Stimulated activated memory B cell treated with anti-CD40 and anti-IgM and Interleukin-4, amounts not matched to agents 10 μg/mL and 1 μg/mL and 100 μg/mL, for 72 hours (primary cell): ENCODE measurements at places on chromosomes 4 and X.

- H3K27me3 ChIP-seq: no peaks in the 10 kb centered on the region
- H3K4me1 ChIP-seq: peaks cover 13% of the 10 kb centered on the region
- H3K4me3 ChIP-seq: no peak overlapping the region
- H3K36me3 ChIP-seq: no peaks in the 10 kb centered on the region
- no peak overlapping the region for H3K27ac ChIP-seq
- ATAC-seq: no peak
Measured at GRCh38 chr4:169167957-169168858, 102.5 kb downstream of the SH3RF1 start.

GRCh38 chrX:71128915-71129765 lies 10.7 kb downstream of the MED12 start:
- peak; percentile 71 for ATAC-seq
- peak overlapping the region; percentile 58 for H3K27ac ChIP-seq
- H3K27me3 ChIP-seq: no peaks in the 10 kb centered on the region
- no peak overlapping the region for H3K4me3 ChIP-seq

DNA sequence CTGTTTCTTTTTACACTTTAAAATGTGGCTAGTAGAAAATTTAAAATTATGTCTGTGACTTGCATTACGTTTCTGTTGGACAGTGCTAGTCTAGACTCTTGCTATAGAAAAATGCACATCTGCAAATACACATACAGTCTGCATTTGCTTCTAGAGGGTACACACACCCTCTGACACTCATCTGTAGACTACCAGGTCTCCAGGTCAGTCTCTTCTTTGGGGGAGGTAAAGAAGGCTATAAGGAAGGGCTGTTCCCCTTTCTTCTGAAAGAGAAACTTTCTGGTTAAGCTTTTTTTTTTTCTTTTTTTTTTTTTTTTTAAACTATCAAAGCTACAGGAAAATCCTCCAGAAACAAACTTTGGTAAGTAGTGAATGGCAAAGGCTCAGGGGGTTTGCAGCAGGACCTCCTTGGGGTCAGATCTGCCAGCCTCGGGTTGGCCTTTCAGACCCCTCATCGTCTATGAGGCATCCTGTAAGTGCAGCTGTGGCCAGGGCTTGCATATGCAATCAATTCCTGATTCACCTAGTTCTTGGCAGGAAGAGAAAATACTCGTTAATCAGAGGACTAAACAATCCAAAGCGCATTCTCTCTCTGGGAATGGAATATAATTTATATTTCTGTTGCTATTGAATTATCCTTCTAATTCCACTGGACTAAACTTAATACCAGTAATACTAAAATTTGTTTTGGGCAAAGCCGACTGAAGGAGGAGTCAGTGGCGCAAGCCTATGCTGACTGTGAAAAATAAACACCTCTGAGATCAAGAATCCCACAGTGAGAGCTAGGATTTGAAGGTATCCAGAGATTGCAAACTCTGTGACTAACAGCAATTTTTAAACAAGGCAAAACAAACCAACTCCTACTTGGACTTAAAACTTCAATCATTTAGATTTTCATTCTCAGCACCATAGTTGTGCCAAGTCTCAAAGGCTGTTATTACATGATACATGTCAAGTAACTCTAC lies 109.3 kb upstream of the TBC1D9 start:
- no peaks in the 10 kb centered on the region for H3K36me3 ChIP-seq
- no peak for ATAC-seq
- H3K27me3 ChIP-seq: peaks cover 4% of the 10 kb centered on the region
- H3K4me3 ChIP-seq: no peak overlapping the region

DNA sequence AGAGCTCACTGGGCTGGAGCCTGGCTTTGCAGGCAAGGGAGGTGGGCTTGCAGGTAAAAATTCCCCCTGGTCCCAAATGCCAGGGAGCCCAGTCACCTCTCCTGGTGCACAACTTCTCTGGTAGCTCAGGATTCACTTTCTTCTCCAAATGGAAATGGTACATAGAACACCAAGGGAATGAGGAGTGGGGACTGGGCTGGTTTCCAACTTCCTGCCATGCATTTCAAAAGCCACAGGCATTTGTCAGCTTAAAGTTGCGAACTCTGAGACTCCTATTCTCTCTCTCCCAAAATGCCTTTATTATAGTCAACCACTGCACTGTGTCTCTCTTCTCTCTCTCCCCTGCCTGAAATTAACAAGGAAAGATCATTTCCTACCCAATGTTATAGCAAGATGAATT lies 177.3 kb downstream of the GRIA3 start:
- no peak overlapping the region for H3K4me3 ChIP-seq
- no peaks in the 10 kb centered on the region for H3K4me1 ChIP-seq

GRCh38 chrX:3699821-3700381 lies 13.5 kb downstream of the PRKX start:
- H3K4me3 ChIP-seq: peak overlapping the region; percentile 82
- H3K4me1 ChIP-seq: peaks cover 43% of the 10 kb centered on the region
- H3K27ac ChIP-seq: peak overlapping the region; percentile 97
- peak; percentile 68 for ATAC-seq

- H3K27me3 ChIP-seq: no peaks in the 10 kb centered on the region
- H3K36me3 ChIP-seq: no peaks in the 10 kb centered on the region
- no peak overlapping the region for H3K27ac ChIP-seq
Measured at GRCh38 chr4:123892368-123892976, 495.9 kb downstream of the SPRY1 start.

DNA sequence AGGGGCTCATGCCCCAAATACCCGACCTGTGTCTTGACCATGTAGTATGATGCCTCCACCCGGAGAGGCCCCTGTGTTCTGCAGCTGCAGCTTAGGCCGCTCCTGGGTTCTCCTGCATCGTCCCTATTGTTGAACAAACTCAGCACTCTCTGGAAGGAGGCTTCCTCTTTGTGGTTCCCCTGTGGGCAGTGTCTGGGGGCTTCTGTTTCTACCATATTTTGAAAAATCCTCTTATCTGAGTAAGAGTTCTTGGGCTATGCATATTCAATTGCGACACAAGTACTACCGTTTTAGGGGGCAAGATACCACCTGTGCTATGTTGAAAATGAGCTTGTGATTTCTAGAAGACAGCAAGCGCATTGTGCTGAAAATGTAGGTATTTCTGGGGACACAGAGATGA lies 276.6 kb downstream of the DHRSX start:
- H3K36me3 ChIP-seq: peaks cover 75% of the 10 kb centered on the region
- H3K4me1 ChIP-seq: peaks cover 7% of the 10 kb centered on the region
- H3K27me3 ChIP-seq: no peaks in the 10 kb centered on the region

GRCh38 chrX:49186125-49187027 lies at the start of gene PRICKLE3:
PRICKLE3 (minus strand) TSS chrX:49186373; CDS start chrX:49186297, 76 bp downstream.
- H3K27ac ChIP-seq: peak within 1 kb of the TSS; percentile 79
- H3K4me3 ChIP-seq: peak within 1 kb of the TSS; percentile 94
- peaks cover 51% of the 10 kb centered on the region for H3K4me1 ChIP-seq
- peak; percentile 54 for ATAC-seq

DNA sequence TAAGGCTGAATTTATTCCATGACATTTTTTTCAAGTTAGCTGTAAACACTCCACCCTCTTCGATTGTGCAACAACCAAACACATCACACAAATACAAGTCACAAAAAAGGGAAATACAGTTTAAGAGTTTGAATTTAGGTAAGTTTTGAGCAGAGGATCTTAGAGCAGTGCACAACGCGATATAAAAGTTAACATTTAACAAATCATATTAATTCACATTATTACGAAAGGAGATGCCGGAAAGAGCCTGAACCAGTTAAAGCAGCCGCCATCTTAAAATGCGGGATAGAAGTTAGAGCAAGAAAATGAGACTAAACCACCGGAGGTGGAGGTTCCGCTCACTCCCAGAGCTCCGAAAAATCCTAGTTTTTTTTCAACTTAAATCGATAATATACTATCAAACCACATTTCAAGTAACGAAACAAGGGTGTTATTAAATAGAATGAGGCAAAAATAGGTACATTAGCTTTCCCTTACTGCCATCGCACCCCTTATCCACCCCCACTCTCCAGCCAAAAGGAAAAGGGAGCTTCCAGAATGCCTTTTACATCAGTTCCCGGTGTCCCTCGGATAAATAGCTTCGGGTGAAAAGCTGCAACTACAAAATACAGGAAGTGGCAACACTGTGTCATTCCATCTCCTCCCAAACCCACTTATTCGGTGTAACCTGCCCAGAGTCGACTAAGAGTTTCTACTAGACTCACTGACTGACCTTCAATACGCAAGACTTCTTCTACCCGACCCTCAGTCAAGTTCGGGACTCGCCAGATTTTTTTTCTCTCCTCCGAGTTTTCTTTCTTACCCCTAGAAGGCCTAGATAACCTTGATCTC lies 1.9 kb downstream of the UBE2D3 start:
- H3K27ac ChIP-seq: no peak overlapping the region
- H3K4me3 ChIP-seq: no peak overlapping the region
- H3K4me1 ChIP-seq: peaks cover 39% of the 10 kb centered on the region
- peaks cover 15% of the 10 kb centered on the region for H3K36me3 ChIP-seq
- H3K27me3 ChIP-seq: no peaks in the 10 kb centered on the region
- ATAC-seq: no peak

- ATAC-seq: no peak
- H3K4me3 ChIP-seq: no peak overlapping the region
- no peak overlapping the region for H3K27ac ChIP-seq
- no peaks in the 10 kb centered on the region for H3K4me1 ChIP-seq
- no peaks in the 10 kb centered on the region for H3K36me3 ChIP-seq
Measured at GRCh38 chr4:15853345-15853744, 75.2 kb downstream of the CD38 start.

- no peak overlapping the region for H3K4me3 ChIP-seq
- no peak overlapping the region for H3K27ac ChIP-seq
- ATAC-seq: no peak
- H3K36me3 ChIP-seq: no peaks in the 10 kb centered on the region
Measured at GRCh38 chrX:6005856-6006255, 222.8 kb downstream of the NLGN4X start.

DNA sequence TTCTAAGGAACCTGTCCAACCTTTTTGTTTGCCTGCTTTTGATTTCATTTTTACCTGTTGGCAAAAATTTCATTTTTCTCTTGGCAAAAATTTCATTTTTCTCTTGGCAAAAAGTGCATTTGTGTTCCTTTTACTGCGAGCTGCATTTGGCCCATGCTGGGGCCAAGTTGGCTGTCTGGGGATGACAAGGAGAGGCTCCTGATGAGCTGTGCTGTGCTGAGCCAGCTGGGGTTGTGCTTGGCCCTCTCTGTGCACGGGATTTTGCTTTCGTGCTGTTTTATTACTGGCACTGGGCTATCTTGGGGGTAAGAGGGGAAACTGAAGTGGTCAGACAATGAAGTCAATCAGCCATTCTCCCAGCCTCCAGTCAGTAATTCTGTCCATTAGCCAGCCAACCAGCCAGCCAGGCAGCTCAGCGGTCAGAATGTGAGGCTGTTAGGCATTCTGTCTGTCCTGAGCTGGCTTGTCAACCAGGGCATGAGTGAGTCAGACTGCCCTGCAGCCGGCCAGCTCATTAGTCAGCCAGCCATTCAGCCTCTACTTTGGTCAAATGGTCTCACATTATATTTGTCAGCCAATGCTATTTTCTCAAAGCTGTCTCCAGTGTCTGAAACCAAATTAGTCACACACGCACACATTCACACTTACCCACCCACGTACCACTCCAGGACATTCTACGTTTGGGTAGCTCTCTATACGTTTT lies 56.9 kb upstream of the PRPS1 start:
- no peak for ATAC-seq
- H3K36me3 ChIP-seq: no peaks in the 10 kb centered on the region
- H3K27me3 ChIP-seq: peaks cover 11% of the 10 kb centered on the region
- no peak overlapping the region for H3K4me3 ChIP-seq
- H3K4me1 ChIP-seq: no peaks in the 10 kb centered on the region
- H3K27ac ChIP-seq: no peak overlapping the region

DNA sequence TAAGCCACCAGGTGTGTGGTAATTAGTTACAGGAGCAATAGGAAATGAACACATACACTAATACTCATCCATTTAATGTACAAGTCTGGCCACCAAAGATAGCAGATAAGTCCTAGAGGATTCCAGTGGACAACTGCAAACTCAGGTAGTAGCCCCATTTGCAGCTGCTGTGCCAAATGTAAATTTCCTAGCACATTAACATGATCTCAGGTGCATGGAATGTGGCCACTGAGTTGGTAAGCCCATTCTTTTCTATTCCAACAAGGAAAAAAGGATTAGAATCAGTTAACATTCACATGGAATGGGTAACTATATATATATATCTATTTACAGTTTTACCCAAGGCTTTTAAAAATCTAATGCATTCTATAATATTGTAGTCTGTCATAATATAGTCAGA lies 23.3 kb upstream of the FRAS1 start:
- H3K4me3 ChIP-seq: no peak overlapping the region
- no peak overlapping the region for H3K27ac ChIP-seq
- no peak for ATAC-seq

- H3K4me1 ChIP-seq: peaks cover 30% of the 10 kb centered on the region
- peak; percentile 95 for ATAC-seq
- no peaks in the 10 kb centered on the region for H3K27me3 ChIP-seq
- peak overlapping the region; percentile 92 for H3K27ac ChIP-seq
Measured at GRCh38 chr4:55409468-55410171, 13.9 kb downstream of the TMEM165 start.

DNA sequence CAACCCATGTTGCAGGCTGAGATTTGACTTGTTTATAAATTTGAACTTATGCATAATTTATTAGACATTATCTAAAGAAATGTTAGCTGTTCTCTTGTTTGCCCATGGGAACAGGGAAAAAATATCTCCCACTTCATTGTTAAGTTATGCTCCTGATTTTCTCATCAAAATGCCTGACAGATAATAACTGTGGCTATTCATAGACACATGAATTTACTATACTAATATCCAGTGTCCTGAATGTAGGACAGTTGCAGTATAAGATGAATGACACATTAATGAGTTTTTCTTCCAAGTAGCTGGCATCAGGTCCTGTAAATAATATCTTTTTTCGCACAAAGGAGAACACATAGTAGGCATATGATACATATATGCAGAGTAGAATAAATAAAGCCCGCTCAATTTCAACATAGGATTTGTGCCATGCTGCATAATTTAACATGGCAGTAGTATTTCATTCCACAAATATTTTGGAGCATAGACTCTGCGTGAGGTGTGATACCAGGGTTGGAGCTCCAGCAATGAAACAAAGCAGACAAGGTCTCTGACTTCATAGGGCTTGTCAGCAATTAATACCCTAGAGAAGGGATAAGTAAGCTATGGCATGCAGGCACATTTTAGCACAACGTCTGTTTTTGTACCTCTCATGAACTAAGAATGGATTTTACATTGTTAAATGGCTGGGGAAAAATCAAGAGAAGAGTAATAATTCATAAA lies 40.4 kb upstream of the DDX53 start:
- no peak for ATAC-seq

- no peaks in the 10 kb centered on the region for H3K27me3 ChIP-seq
- H3K4me1 ChIP-seq: peaks cover 6% of the 10 kb centered on the region
- H3K36me3 ChIP-seq: peaks cover 55% of the 10 kb centered on the region
- ATAC-seq: no peak
- H3K27ac ChIP-seq: no peak overlapping the region
- no peak overlapping the region for H3K4me3 ChIP-seq
Measured at GRCh38 chr4:108031427-108032083, 41.9 kb downstream of the HADH start.
